Bronchial smooth muscle cell (primary cell): ENCODE measurements at places on chromosomes 2 and 18. TPM values are rescaled to one million over a fixed set of nuclear protein-coding genes. Genes with fewer than 3 reads are reported as not detected.

CHRNA1 gene
- not detected in 2 replicates for total RNA-seq

SLC16A14 gene
- total RNA-seq = 1.7 and 6.1 TPM in 2 replicates

VSNL1 gene
- 0.17 and 0.47 TPM in 2 replicates for total RNA-seq

AQP12B gene
- total RNA-seq = not detected in 2 replicates

DSG1 gene
- total RNA-seq = not detected in 2 replicates

FAM228A gene
- total RNA-seq = 0.09 and 0.47 TPM in 2 replicates

DCAF17 gene
- 18.3 and 19.7 TPM in 2 replicates for total RNA-seq

C1QL2 gene
- not detected in 2 replicates for total RNA-seq

NETO1 gene
- 0.16 TPM in 1 of 2 replicates, not detected in the other for total RNA-seq

OSR1 gene
- total RNA-seq = 9.7 and 27.0 TPM in 2 replicates

LAPTM4A gene
- total RNA-seq = 208 and 219 TPM in 2 replicates

SERPINB2 gene
- total RNA-seq = 1.4 TPM in 1 of 2 replicates, not detected in the other

ZDBF2 gene
- total RNA-seq = 6.2 and 7.6 TPM in 2 replicates

TUBA3E gene
- total RNA-seq = not detected in 2 replicates

KCNIP3 gene
- 1.4 and 1.6 TPM in 2 replicates for total RNA-seq

OSBPL6 gene
- 0.52 and 0.79 TPM in 2 replicates for total RNA-seq

MC4R gene
- total RNA-seq = not detected in 2 replicates

CYP20A1 gene
- 24.9 and 31.3 TPM in 2 replicates for total RNA-seq
